ENCODE measurements at places on chromosomes 7 and 10. TPM values are rescaled to one million over a fixed set of nuclear protein-coding genes. Genes with fewer than 3 reads are reported as not detected.

GRCh38 chr10:71921324-71922027 lies 42.7 kb upstream of the CHST3 start:
- peak; percentile 93 for DNase-seq

FAM25C gene
- polyA plus RNA-seq: not detected

GRCh38 chr10:59243611-59244195 lies 67.3 kb downstream of the PHYHIPL start:
- DNase-seq: no peak

DNA sequence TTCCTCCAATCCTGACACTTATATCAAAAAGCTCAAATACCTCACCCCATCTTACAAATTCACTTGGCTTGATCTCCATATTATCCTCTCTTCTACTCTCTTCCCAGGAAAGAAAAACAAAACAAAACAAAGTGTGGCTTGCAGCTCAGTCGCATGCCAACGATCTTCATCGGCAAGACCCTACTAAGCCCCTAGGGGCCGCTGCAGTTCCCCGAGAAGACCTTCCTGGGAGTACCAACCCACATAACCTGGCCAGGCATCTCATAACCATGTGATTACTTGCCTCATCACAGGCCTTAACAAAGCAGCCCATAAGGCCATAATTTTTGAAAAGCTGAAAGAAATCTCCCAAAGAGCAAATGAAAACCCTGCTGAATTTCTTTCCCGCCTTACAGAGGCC lies 103.7 kb downstream of the ZNF92 start:
- no peak for DNase-seq

MLXIPL gene
- 3.1 TPM for polyA plus RNA-seq

- DNase-seq: peak; percentile 54
These were observed 65.8 kb downstream of the TMEM209 start for GRCh38 chr7:130139193-130139960.

DNA sequence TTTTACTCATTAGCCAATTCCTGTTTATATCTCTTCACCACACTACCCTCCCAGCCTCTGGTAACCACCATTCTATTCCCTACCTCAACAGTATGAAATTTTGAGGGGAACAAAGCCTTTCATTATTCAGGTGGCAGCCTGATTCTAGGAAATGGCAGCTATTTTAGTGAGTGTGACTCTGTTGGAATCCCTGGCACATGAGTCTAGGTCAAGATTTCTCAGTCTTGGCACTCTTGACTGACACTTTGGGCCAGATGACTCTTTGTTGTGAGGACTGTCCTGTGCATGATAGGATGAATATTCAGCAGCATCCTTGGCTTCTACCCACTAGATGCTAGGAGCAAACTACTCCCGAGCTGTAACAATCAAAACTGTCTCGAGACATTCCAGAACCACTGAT lies 322.8 kb upstream of the PHYHIPL start:
- no peak for DNase-seq

GRCh38 chr10:22637491-22637890 lies 76.9 kb downstream of the PIP4K2A start:
- DNase-seq: no peak

DNA sequence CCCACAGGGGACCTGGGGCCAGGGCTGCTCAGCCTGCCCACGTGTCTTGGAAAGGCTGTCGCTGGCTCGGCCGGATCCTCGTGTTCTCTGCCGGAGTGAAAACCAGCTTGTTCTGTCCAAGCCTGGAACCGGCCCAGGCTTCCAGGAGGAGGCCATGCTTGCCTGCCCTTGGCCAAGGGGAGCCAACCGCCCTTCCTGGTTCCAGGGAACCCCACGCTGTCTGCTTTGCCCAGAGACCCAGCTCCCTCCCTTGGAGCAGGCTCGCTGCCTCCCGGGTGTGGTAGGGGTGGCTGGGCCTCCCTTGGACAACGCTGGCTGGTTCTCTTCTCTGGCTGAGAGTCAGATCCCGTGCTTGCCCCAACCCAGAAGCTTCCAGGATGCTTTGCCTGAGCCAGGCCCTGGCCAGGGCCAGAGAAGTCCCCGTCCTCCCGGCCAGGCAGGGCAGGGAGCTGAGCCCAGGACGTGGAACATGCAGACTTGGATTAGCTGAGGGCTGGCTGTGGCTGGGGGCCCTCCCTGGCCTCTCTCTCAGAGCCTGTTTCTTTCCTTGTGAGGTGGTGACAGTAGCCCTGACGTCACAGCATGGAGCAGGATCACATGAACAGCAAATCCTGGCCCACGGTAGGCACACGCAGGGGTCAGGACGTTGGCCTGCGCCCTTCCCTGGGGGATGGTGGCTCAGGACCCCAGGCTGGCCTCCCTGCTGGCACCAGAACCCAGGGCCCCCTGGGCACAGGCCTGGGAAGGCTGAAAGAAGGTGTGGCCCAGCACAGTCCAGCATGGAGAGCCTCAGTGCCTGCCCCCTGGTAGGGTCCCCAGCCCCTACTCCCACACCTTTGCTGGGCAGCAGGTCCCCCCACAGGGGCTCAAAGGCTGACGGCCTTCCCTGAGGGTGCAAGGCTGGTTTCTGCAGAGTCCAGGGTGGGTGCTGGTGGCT lies 67.5 kb downstream of the PWWP2B start:
- DNase-seq: peak; percentile 91

C10orf105 gene
- polyA plus RNA-seq: 0.24 TPM

DNA sequence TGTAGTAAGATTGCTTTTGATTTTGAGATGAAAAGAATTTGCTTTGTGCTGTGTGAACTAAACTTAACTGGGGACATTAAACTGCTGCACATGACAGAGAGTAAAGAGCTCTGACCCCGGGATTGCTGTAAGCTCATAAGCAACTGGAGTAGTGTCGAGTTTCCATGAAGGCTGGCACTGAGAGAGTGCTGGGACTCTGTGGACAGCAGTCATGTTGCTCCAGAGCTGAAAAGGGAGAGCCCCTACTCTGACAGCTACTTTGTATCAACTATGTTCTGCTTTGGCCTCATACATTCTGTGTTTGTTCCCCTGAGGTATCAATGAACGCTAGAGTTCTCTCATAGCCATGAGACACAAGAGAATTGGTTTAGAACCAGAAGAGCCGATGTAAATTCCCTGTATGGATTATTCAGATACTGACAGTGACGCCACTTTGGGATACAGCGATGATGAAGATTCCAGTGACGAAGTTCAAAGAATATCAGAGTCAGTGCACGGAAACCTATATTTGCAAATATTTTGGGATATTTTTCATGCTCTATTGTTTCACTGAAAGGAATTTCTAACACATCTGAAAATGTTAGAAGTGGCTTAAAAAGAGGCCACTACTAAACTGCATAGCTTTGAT lies 185.9 kb upstream of the DKK1 start:
- peak; percentile 76 for DNase-seq

DNA sequence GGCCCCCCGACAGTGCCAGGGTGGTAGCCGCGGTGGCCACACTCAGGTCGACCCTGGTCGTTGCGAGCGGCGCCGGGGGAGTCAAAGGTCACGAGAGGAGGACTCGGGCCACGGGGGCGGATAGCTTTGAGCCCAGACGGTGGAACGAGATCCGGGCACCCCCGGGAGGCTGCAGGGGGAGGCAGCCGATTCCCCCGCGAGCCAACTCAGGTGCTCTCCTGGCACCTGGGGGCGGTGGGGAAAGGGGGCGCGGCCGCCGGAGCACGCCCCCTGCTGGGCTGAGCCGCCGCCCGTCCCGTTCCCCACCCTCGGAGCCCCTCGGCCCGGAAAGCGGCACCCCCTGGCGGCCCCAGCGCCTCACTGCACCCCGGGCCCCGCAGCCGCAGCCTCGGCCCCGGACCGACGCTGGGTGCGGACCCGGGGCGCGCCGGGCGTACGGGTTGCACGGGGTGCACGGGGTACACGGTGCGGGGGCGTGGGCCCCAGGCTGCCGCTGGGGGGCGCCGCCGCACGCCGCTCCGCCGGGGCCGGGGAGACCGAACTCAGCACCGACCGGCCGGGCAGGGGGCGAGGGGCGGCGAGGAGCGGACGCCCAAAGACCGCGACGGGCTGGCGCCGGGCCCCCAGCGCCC lies 521 bp upstream of the NYAP1 start:
- DNase-seq: peak; percentile 77

DNA sequence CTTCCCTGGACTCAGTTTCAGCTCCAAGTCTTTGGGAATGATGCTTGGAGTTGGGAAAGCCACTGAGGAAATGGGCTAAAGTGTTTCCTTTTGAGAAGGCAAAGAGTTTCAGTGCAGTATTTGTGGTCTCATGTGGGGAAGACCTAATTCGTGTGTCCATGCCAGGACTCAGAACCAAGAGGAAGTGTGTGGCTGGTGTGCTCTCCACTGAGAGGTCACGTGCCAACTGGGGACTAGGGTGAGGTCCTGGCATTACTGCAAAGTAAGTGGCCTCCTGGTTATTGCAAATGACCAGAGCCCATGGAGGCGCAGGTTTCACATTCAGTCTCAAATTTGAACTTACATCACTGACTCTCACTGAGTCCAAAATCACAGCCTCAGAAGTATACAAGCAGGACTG lies 48.6 kb upstream of the ITPRID1 start:
- no peak for DNase-seq

Measured in muscle of leg (tissue), 16 donors.